ENCODE measurements at places on chromosomes 16 and 17.
A peak's percentile ranks its signal among the peaks of the same experiment; 100 is the strongest.

- no peak for DNase-seq
Observed at GRCh38 chr17:61519139-61519538, 66.9 kb downstream of the TBX4 start.

DNA sequence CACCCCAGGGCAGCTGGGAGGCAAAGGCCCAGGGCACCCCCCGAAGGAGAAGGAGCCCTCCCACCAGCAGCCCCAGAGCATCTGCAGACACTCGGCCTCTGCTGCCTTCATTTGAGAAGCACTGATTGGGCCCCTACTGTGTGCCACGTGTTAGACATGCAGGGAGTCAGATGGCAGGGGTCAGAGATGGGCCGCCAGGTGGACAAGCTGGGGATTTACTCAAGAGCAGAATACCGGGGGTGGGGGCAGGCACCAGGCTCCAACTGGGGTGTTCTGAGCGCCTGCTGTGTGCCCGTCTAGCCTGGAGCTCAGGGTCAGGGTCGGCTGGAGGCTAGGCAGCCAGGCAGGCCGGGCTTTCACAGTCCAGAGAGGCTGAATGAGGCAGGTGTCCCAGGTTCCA lies 18.7 kb downstream of the TPSG1 start:
- DNase-seq = no peak

DNA sequence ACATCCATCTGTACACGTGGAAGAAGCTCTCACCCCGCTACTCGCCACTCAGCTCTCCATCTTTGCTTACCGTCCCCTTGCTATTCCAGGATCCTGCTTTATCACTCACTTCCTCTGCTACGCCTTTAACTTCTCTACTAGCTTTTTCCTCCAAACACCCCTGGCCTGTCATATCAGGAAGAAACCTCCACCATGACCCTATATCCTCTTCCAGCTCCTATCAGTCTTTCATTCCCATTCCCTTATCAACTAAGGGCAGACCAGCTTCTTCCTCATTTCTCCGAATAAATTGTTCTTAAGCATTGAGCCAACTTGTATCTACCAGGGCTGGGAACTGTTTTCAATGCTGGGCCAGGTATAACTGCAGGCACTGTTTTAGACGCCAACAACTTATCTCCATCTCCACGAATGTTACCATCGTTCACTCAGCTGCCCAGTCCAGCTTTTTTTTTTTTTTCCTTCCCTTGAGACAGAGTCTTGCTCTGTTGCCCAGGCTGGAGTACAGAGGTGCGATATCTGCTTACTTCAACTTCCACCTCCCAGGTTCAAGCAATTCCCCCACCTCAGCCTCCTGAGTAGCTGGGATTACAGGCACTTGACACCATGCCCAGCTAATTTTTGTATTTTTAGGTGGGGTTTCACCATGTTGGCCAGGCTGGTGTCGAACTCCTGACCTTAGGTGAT lies 4.3 kb downstream of the IQCK start:
- DNase-seq = no peak

DNA sequence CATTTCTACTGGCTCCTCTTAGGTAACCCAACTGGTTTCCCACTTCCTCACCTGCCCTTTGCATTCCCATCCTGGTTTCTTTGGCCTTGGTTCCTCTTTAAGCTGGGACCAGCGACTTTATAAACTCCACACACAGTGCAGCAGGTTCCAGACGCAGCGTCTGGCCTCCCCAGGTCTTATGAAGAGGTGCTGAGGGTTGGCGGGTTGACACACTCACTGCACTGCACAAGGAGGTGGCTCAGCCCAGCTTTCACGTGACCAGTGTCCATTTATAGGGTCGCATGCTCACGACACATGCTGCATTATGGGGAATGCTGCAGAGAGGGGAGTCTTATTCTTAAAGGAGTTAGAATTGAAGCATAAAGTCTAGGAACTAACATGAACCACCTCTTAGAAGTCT lies 70.8 kb downstream of the ZFHX3 start:
- no peak for DNase-seq

DNA sequence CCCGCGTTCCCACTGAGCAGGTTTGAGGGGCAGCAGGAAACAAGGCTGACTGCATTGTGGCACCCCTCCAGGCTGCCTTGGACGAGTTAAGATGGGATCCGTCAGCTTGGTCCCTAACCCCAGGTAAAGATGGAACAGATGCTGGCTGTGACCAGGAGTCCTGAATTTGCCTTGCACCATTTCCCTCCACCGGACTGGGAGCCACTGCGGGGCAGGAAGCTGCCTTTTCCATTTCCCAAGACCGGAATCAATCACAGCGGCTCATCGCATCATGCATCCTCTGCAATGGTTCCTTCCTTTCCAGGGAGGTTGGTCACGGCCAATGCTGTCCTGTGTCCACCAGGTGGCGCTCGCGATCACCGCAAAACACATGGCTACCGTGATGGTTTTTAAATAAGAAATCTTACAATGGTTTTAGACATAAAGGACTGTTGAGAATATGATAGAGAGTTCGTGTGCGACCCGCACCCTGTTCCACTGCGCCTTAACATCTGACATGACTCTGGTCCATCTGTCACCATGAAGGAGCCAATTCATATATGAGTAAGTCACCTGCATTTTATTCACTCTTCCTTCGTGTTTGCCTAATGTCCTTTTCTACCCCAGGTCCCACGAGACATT lies 6.8 kb upstream of the MEAK7 start:
- DNase-seq = peak; percentile 88

DNA sequence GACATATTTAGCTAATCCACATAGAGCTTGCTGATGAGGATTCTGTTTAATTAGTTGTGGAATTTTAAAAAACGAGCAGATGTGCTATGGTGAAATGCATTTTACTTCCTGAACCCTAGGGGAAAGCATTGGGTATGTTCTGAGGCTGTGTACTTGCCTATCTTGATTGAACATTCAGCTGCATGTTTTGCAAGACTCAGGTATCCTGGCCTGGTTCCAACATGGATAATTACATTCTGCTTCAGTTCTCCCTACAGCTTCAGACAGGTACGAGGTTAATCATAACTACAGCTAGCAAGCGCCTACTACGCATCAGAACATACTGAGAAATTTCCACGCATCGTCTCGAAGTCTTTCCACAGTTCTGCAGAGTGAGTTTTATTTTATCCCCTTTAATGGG lies 77.0 kb downstream of the HS3ST2 start:
- no peak for DNase-seq

DNA sequence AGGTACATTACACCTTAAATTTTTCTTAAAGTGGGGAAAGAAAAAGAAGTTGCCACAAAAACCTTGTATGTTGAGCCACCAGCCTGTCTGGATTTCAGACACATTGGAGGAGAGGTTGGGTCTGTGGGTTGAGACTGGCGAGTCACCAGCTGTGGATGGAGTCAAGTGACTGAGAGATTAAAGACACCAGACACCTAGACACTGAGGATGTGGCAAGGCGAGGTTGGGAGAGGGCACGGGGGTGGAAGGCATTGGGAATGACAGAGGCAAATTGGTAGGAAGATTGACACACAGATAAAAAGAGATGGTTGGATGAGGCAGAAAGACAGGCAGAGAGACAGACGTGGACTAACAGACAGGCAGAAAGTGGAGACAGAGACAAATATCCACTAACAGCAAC lies 49.6 kb downstream of the KCNJ12 start:
- DNase-seq = no peak

GRCh38 chr16:85054948-85055492 lies 27.4 kb downstream of the KIAA0513 start:
- DNase-seq = no peak

- DNase-seq = no peak
Observed at GRCh38 chr16:69693916-69694315, 32.4 kb downstream of the NQO1 start.

GRCh38 chr17:63490329-63490728 lies 13.5 kb downstream of the ACE start:
- DNase-seq = peak; percentile 6

- no peak for DNase-seq
Observed at GRCh38 chr17:4152471-4152870, 9.5 kb downstream of the CYB5D2 start.

DNA sequence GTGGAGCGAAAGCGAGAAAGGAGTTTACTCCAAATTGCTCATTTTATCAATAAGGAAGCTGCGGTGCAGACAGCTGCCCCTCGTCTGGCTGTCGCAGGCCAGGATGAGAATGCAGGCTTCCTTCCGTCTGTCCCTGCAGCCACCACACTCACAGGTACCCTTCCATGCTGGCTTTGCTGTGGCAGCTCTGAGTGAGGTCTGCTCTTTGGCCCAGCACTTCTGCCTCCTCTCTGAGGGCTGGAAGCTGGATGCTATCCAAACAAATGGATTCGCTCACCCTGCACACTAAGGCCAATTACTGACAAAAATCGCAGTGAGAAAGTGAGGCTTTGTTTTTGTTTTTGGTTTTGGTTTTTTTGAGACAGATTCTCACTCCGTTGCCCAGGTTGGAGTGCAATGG lies 7.0 kb downstream of the ARMC7 start:
- DNase-seq = no peak

- no peak for DNase-seq
Observed at GRCh38 chr17:75013092-75013559, 656 bp downstream of the MRPL58 start.

DNA sequence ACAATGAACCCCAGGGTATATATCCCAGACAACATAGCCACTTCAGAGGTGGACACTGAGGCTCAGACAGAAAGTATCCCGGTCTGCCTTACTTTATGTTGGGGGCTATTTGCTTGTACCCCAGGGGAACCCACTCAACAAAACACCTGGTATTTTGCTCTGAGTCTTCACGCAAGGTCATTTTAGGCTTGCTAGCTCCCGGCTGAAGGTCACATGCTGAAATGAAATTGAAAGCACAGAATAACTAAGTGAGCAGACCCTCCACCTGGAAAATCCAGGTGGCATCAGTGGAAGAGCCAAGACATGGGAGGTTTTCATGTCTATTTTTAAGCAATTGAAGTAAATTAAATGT lies 4.1 kb upstream of the KDM8 start:
- DNase-seq = no peak

GRCh38 chr17:8609910-8610309 lies 20.6 kb downstream of the MYH10 start:
- no peak for DNase-seq

DNA sequence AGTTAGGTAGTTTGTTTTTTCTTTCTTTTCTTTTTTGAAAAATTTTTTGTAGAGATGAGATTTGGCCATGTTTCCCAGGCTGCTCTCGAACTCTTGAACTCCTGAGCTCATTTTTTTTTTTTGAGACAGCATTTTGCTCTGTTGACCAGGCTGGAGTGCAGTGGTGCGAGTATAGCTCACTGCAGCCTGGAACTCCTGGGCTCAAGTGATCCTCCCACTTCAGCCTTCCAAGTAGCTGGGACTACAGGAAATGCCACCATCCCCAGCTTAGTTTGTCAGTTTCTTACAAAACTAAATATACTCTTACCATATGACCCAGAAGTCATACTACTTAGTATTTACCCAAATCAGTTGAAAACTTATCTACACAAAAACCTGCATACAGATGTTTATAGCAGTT lies 14.4 kb upstream of the FBXO47 start:
- DNase-seq = no peak

GRCh38 chr17:16818340-16818739 lies 128.3 kb downstream of the CCDC144A start:
- DNase-seq = no peak

DNA sequence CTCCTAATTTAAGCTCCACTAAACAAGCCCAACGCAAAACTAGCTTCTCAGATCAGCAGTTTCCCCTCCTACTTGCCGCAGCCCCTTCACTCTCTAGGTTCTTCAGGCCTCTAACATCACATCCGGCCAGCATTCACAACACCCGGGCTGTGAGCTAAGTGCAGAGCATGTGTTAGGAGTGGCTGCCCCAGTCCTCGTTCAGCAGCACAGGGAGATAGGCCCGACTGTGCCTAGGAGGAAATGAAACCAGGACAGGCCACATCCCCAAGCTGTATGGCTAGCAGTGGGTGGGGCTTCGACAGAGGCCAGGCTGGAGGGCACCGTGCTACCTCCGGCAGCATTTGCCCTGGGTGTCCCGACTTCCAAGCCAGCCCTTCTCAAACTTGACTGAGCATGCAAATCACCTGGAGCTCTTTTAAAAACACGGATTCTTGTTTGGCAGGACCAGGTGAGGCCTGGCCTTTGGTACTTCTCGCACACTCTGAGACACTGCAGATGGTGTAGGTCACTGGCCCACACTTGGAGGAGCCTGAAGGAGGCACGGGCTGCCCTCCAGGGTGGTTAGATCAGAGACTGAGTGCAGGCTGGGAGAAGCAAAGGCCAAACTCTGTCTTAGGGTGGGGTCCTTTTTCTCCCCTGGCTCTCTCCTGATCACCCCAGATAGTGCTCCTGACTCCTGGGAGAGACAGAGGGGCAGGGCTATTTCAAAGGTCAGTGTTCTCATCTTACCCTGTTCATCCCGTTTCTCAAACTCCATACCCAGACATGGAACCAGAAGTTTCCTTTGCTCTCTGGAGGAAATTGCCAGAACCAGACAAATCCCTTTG lies 202.0 kb downstream of the C16orf78 start:
- peak; percentile 58 for DNase-seq

DNA sequence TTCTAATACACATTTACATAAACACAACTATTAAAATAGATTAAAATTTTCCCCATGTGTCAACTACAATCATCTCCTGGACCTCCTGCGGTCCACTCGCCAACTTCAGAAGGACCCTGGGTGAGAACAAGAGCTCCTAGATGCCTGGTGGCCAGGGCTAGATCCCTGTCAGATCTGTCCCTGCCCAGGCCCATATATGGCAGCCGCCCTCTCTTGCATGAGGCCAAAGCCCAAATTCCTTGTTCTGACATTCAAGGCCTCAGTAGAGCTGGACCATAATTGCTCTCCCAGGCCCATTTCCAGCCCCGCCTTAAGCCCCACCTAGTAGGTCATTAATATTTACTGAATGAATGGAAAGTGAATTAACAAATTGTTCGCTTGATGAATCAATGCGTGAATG lies 237.7 kb downstream of the KATNIP start:
- DNase-seq = no peak

- no peak for DNase-seq
Observed at GRCh38 chr17:33451221-33451620, 158.1 kb upstream of the ASIC2 start.

GRCh38 chr17:77877646-77878355 lies 80.7 kb upstream of the TNRC6C start:
- no peak for DNase-seq

GRCh38 chr17:65190467-65191097 lies 53.4 kb downstream of the RGS9 start:
- no peak for DNase-seq

DNA sequence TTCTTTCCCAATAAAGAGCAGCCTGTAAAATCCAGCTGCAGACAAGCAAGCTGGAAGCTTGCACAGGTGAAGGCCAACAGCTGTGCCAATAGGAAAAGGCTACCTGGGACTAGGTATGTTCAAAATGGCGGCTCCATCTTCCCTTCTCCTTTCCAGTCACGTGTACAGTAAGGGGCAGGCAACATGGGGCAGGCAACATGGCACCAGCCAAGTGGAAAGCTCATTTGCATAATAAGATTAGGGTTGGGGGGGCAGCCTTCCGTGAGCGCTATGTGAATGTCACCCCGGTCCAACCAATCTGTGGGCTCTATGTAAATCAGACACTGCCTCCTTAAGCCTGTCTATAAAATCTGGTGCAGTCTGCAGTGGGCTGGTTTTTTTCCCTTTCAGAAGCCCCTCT lies 31.3 kb downstream of the TVP23A start:
- DNase-seq = no peak
